Caudate nucleus (tissue), 63 donors: ENCODE measurements at places on chromosomes 12 and 14.

GRCh38 chr14:101809671-101810514, 48.4 kb downstream of the PPP2R5C start:
- peak; percentile 46 for DNase-seq

DNA sequence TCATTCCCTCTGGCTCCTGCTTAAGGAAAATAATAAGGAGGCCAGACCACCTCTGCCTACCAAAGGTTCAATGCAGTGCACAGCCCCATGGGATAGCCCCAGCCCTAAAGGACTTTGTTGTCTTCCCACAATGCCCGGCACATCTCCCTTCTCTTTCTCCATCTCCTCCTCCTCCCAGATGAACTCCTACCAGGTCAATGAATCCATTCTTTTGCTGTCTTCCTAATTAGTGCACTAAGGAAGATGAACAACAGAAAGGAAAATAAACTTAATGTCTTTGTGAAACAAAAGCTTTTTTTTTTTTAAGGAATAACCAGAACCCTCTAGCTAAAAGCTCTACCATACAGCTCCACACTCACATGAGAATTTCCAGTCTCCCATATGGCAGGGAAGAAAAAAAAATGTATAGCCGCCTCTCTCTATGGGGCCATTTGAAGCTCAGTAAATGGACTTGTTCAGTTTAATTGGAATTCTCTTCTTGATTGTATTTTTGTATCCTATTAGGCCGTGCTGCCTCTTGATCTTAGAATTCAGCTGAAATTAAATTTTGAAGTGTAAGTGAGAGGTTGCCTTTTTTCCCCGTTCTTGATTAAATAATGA, 41.8 kb upstream of the HSPB8 start:
- DNase-seq = no peak

DNA sequence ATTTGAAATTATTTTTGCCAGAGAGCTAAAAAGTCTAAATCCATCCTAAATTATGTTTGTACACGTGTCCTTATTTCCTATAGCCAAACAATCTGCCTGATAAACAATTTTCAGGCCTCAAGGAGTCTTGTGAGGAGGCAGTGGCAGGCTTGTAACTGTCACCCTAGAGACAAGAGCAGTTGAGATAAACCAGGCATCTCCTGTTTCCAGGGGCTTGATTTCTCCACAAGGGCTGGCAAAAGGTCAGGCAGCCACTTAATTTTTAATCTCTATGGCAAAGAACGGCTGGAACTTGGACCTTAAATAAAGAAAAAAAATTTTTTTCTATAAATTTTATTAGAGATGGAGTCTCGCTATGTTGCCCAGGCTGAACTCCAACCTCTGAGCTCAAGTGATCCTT, 15.5 kb downstream of the PKP2 start:
- DNase-seq = no peak

- no peak for DNase-seq
Measured at GRCh38 chr12:55472264-55472663, 2.3 kb upstream of the OR6C70 start.

GRCh38 chr12:131197490-131197889, 243.8 kb downstream of the ADGRD1 start:
- DNase-seq = no peak

GRCh38 chr14:98175436-98175835, 1096.6 kb downstream of the BCL11B start:
- DNase-seq = no peak
